ENCODE measurements at places on chromosomes 12 and 14.

GRCh38 chr12:59396519-59396918, 199.3 kb upstream of the SLC16A7 start:
- DNase-seq: no peak

DNA sequence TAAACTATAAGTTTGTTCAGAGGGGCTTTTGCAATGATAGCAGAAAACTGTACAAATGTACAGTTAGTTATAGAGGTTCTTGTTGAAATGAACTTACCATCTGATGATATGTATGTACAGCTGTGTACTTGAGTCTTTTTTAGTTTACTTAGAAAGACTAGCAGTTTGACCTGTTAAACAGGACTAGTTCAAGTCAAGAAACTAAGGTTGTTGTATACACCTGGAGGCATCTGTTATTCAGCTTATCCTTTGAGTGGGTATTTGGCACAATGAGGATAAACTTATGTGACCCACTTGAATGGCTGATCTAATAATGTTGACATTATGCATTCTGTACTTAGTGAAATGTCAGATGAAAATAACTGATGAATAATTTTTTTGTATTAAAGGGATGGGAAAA, 13.4 kb downstream of the MTERF2 start:
- no peak for DNase-seq

DNA sequence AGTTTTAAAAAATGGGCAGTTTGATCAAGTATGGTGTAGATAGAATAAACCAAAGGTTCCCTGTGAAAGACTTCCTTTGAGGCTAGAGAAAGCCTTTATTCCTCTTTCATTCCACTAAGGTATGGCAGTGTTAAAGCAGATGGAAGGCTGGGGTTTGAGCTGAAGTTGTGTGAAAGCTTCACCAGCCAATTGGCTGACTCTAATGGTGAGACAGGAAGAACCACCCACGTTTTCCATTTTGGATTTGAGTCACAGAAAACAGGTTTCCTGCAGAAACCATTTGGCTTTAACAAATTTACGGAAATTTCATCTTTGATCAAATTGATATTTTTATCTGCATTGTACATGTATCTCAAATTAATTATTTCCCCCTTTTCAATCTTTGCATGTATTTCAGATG, 455.0 kb downstream of the PCNX1 start:
- DNase-seq: no peak

- DNase-seq: no peak
Observed at GRCh38 chr14:64213086-64213485, 81.1 kb downstream of the ESR2 start.

GRCh38 chr12:71240946-71241345, 83.1 kb upstream of the TSPAN8 start:
- no peak for DNase-seq

GRCh38 chr12:40508421-40508820, 183.8 kb upstream of the CNTN1 start:
- no peak for DNase-seq

DNA sequence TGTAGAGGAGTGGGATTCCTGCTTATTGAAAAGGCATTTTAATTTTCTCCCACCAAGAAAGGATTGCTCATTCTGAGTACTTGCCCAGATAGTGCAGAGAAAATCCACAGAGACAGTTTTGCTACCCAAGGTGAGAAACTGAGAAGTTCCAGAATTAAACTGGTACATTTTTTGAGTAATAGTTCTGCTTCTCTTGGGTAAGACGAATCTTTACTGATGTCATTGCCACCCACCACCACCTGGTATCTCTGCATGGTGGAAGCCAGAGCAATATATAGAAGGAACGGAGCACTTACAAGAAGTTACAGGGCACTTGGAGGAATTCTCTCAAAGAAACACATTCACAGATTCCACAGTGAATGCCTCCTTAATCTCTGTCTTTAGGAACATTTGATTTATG, 20.7 kb upstream of the FRMD6 start:
- DNase-seq: no peak

DNA sequence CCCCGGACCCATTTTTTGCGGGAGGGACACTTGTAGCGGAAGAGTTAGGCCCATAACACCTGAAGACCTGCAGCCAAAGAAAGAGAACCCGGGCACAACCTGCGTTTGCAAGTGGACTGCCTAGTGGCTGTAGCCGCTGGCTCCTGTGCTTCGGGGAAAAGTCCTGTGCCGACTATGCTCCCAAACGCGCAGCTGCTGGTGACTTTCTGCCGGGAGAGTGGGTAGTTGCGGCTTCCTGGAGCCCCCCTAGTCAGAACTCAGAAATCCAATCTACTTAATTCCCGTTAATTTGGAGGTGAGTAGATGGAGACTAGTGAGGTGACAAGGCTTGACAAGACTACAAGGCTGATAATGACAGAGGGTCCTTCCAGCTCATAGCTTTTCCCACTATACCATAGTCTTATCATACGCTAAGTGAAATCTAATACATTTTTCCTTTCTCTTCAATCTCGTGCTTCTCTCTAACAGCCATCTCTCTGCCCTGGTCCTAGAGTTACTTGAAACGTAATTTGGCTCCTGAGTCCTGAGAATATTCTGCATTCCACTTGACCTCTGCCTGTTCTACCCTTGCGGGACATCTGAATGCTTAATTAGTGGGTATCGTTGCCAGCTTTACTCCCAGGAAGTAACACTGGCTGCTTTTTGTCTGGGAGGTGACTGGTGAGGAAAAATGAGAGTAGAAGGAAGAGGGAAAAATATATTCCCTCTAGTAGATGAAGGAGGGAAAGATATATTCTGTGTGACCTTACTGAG, 556 bp downstream of the MTHFD1 start:
- DNase-seq: no peak

DNA sequence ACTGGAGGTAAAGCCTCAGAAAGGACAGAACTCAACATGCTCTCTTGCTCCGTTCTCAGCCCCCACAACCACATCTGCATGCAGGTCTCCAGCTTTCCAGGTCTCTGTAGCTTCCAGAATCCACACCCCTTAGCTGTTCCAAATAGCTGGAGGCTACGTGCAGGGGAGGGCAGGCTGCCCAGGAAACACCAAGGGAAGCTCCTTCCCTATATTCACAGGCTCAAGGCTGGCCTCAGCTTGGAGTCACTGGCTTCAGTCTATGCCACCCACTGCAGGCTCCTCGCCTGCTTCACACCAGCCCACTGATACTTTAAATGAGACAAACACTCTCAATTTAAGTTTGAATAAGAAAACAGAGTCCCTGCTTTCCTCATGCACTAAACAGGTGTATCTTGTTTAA, 73.3 kb downstream of the ASCL4 start:
- DNase-seq: no peak

Data from B cell (primary cell).